ENCODE measurements at places on chromosomes 6 and 20.

- DNase-seq, result no peak
Observed at GRCh38 chr6:129031051-129031599, 148.2 kb downstream of the LAMA2 start.

DNA sequence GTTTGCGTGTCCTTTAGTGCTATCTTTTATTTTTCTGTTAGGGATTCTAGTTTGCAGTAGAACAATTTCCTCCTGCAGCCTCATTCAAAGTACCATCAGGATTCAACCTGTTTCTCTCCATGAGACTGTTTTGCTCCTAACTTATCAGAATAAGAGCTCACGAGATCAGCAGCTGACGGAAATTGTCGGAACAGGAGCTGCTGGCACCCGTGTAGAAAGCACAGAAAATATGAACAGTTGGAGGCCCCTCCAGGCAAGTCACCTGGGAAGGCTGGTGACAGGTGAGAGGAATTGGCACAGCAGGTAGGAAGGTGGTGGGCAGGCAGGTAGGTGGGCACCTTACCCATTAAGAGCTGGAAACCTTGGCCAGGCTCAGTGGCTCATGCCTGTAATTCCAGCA, 368.6 kb downstream of the CDH26 start:
- DNase-seq, result no peak

DNA sequence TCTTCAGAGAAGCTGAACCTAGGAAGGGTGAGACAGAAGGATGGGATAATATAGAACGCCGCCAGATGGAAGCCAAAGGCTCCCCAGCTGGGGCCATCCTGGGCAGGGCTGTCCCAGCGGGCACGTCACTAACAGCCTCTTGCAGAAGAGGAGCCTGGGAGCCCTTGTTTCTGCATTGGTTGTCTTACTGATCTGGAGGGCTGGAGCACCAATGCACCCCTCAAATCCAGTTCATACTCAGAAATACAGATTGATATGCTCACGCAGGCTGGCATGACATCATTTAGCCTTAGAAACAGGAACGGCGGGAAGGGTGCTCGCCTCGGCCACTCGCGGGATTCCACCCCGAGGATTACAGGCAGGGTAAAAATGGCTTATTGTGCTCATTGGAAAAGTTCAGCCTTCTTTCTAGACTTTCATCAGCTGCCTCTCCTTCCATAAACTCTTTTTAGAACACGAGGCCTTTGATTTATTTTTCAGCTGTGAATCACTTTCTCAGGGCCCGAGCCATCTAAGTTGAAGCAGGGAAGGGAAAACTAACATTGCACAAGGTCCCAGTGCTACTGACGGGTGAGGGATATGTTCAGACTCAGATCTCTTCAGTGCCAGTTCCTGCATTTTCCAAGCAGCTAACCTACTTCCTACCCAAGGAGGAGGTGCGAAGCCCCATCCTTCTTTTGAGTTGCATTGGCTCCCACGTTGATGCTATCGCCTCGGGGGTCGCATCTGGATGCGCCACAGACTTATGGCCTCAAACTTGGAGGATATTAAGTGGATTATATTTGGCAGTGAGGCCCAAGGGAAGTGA, 82.3 kb downstream of the GMPR start:
- no peak for DNase-seq

DNA sequence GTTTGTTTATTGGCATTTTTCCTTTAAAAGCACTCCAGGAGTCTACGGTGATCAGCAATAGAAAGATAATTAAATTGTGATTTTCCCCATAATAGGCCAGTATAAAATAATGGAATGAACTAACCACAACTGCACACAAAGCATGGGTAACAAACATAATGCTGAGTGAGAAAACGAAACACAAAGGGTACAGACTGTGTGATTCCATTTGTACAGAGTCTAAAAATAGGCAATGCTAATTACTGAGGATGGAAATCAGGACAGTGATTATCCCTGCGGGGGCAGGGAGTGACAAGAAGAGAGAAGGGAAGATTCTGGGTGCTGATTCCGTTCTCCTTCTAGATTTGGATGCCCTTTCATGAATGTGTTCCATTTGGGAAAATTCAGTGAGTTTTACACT, 478.1 kb downstream of the PREX1 start:
- DNase-seq, result no peak

DNA sequence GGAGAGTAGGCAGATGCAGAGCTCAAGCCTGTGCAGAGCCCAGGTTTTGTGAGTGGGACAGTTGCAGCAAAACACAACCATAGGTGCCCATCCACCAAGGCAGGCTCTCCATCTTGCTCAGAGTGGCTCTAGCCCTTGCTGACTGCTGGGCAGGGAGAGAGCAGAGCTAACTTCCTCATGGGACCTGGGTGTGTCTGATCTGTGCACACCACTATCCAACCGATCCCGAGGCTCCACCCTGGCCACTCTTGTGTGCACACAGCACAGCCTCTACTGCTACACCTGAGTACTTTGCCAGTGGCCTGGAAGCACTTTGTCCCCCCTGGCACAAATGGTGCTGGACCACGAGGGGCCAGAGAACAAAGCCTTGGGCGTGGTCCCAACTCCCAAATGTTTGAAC, 7.9 kb upstream of the DEFB125 start:
- DNase-seq, result no peak

- no peak for DNase-seq
Observed at GRCh38 chr6:123994891-123995635, 191.4 kb downstream of the NKAIN2 start.

- no peak for DNase-seq
Observed at GRCh38 chr6:85923013-85923430, 280.3 kb upstream of the SYNCRIP start.

DNA sequence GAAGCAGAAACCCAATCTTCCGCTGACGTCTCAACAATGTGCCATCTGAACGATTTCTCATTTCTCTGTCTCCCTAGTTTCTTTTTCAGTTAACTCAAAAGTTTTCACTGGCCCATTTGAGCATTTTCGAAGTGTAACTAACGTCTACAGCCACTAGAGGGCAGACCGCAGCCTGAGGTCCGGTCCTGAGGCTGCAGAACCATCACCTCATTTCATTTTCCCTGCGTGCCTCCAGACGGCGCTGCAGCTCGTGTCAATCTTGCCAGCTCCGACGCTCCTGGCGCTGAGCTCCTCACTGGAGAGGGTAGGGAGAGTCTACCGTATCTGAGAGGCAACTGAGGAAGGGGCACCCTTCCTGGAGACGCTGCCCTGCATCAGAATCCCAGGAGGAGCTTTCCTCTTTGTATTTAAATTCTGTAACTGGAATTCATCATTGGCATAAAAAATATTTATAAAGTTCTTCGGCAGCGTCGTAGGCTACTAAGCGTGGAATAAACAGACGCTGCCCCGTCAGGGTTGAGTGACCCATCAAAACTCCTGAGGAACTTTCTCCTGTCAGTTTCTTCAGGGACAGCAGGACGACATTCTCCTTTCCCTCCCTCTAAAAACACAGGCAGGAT, 28.5 kb upstream of the DTNBP1 start:
- DNase-seq, result peak; percentile 50

GRCh38 chr20:23881371-23881770, 1.8 kb upstream of the CST5 start:
- DNase-seq, result no peak

GRCh38 chr6:2209226-2209809, 36.1 kb downstream of the GMDS start:
- DNase-seq, result no peak

- no peak for DNase-seq
Observed at GRCh38 chr20:18016772-18017171, 40.9 kb downstream of the OVOL2 start.

GRCh38 chr20:63974402-63975200, 4.8 kb downstream of the SAMD10 start:
- no peak for DNase-seq

- no peak for DNase-seq
Observed at GRCh38 chr6:38404900-38405556, 234.7 kb downstream of the BTBD9 start.

- no peak for DNase-seq
Observed at GRCh38 chr6:128558924-128559323, 38.5 kb upstream of the PTPRK start.

DNA sequence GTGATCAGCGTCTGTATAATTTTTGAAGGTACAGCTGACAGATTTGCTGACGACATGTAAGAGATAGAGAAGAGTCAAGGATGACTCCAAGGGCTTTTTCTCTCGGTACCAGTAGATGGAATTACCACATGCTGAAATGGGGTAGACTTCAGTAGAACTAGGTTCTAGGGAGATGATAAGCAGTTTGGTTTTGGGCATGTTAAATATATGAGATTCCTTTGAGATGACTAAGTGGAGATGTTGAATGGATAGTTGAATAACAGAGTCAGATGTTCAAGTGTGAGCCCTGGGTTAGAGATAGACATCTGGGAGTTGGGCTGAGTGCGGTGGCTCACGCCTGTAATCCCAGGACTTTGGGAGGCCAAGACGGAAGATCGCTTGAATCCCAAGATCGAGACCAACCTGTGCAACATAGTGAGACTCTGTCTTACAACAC, 50.0 kb downstream of the PHF20 start:
- DNase-seq, result no peak

GRCh38 chr6:100184473-100184872, 190.4 kb upstream of the MCHR2 start:
- DNase-seq, result no peak

- DNase-seq, result no peak
Observed at GRCh38 chr6:158629367-158630221, 14.9 kb downstream of the DYNLT1 start.

GRCh38 chr6:166955865-166956443, 396 bp downstream of the RNASET2 start:
- no peak for DNase-seq

DNA sequence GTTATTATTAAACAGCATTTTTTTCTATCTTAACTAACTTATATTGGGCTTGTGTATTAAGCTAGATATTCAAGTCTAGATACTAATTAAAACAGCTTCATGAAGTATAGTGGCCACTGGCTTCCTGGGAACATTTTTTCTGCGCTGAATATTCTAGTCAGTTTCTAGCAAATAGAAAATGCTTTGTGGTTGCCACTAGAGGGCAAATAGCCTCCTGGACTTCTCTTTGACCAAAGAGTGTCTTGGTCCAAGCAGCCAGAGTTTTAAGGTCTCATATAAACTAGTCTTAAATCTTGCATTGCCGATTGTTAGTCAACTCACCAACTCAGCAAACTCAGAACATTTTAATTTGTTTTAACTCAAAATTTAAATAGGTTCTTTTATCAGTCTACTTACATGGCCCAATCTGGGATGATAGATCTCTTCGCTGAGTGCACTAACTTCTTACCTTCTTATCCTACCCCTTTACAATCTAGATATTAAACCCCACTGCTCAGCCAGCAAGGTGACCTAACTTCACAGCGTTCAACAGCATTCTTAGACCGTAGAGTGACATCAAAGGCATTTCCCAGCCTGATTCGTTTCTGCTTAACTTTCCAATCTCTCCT, 24.6 kb upstream of the ID4 start:
- no peak for DNase-seq

- peak; percentile 29 for DNase-seq
Observed at GRCh38 chr6:28124350-28124970, at the start of gene ZSCAN16. Gene ZSCAN16, plus strand, starts transcription at chr6:28124609. Its CDS starts 835 bp downstream, at chr6:28125444.

GRCh38 chr20:3339076-3339475, 68.4 kb downstream of the DNAAF9 start:
- DNase-seq, result no peak

DNA sequence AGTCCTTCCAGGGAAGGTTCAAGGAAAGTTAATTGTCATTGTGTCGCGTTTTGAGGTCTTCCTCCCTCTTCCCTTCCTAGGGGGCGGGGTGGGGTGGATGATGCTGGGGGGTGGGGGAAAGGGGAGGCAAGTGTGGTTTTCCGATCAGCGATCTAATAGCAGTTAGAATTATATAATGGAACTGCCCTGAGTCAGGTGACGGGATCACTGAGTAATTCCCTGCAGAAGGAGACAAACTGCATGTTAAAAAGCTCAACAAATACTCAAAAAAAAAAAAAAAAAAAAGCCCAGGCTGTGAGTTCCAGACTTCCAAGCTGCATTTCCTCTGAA, 240.4 kb downstream of the PHACTR1 start:
- no peak for DNase-seq

DNA sequence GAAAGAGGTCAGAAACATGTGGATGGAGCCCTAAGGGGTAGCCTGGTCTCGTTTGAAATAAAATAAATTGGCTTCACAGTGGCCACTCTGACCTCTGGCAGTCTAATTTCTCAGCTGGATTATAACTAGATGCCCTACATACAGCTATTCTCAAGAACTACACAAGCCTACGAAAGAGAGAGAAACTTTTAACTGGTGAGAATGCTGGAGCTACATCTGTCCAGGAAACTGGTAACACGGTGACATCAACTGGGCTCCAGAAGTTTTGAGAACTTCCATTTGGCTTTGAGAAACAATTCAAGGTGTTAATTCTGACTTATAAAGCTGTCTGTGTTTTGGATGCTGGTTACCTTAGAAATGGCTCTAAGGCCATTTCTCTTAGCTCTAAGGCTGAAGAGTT, 187.3 kb upstream of the TENT5A start:
- DNase-seq, result no peak

DNA sequence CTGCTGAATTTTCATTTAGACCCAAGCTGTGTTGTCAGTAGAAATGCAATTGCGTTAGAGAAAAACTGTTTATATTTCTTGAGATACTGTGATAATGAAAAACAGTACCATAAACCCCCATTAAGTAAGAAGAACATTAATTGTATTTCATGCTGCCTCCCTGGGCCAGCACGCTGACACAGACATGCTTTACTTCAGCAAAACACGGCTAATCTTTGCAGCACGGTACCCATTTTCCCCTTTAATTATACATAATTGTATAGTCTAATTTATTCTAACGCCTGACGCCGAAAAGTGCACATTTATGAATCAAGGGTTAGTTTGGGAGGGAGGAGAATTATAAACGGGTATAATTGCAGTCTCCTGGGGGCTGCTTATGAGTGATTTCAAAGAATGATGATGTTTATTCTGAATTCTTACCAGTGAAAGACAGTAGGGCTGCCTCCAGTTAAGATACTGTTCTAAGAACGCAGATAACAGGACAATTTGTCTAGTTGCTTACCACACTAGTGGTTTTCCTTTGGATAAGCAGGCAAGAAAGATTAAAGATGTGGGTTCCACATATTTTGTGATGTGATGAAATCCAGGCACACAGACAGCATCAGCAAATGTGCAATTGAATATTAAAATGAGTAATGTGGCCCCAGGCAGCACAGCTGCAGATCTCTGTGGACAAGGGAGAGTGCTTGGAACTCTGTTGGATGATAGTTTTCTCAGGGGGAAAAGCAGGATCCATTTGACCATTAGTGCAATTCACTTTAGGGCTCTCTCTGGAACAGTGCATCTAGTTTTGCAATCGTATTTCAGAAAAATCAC, 4.7 kb upstream of the SULF2 start:
- DNase-seq, result no peak

DNA sequence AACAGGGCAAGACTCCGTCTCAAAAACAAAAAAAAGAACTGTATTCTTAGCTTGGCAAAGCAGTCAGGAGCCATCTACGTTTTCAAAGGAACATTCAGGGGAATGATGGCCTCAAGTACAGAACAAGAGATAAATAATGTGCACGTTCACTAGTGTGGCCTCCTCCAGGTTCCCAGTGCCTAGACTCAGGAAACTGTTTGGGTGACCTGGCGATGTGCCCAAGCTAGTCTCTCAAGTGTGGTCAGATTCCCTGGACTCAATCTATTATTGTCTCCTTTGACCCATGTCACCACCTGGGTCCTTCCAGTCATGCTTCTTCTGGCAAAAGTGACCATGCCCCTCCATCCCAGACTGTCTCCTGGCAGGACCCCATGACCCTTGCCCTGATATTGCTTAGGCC, 23.7 kb downstream of the TRAF3IP2 start:
- no peak for DNase-seq
